ENCODE measurements at places on chromosomes 2 and 18.

GRCh38 chr2:239724194-239724849 is 300.8 kb downstream of the NDUFA10 start:
- no peak for DNase-seq

DNA sequence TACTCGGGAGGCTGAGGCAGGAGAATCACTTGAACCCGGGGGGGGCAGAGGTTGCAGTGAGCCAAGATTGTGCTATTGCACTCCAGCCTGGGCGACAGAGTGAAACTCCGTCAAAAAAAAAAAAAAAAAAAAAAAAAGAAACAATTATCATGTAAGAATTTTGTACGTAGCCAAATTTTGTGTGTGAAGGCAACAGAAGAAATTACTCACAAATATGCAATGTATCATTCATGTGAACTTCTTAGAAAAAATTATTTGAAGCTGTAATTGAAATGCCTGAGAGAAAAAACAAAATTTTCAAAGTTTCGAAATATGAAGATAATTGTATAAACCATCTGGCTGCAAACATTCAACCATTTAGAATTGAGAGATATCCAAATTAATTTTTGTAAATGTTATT is 204.8 kb upstream of the PARD3B start:
- DNase-seq, result no peak

GRCh38 chr2:43107679-43108078 is 118.7 kb downstream of the ZFP36L2 start:
- DNase-seq, result no peak

DNA sequence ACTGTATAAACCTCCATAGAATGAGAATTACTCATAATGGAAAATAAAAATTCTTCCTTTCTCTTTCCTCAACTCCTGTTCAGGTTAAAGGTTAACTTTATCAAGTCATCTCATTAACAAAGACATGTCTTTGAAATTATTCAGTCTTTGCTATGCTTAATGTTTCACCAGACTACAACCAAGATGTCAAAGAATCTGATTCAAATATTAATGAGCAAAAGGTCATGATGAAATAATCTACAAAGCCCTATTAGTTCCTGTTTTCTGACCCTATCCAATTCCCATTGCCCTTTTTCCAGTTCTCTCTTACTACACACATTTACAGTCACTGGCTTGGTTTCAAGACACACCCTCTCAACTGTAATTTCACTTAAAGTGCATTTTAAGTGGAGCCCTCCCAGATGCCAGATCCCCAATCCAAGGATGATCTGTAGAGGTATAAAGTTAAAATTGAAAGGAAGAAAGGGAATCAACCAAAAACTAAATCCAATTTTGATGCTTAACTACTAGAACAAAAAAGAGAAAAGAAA is 246.9 kb upstream of the CYP26B1 start:
- no peak for DNase-seq

DNA sequence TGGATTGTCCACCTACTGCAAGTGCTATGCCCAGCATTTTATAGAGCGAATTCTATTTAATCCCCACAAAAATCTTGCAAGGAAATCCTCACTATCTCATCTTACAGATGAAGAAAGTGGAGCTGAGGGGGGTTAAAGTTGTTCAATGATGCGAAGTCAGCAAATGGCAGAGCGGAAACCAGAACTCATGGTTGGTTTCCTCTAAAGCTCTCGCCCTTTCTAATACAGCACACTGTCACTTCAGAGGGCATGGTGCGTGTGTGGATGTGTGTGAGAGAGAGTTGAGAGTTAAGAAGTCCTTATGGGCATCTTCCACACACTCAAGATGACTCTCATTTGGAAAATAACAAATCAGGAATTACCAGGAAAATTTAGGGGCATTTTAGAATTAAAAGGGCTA is 78.4 kb downstream of the TGFA start:
- DNase-seq, result peak; percentile 5

GRCh38 chr2:180707884-180708205 is 272.6 kb upstream of the UBE2E3 start:
- DNase-seq, result no peak

DNA sequence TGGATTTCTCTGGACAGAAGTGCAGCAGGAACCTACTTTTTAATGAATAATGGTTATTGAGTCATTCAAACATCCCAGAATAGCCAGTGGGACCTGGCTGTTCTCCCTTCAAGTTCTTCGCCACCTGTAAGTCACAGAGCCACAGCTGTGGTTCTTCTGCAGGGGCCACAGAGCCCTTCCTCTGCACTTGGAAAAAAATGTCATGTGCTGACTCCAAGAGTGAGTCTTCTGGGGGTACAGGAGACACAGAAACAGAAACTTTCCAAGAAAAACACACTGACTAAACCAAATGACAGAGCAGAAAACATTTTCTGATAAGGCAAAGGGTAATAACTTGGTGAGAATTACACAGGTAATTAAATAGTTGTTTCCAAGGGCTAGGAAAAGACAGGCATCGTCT is 68.7 kb upstream of the FN1 start:
- DNase-seq, result no peak

- DNase-seq, result no peak
Measured at GRCh38 chr2:219089330-219089729, 28.6 kb upstream of the IHH start.

- no peak for DNase-seq
Measured at GRCh38 chr2:69292256-69292655, 94.8 kb downstream of the GFPT1 start.

GRCh38 chr2:6342273-6342920 is 523.3 kb downstream of the CMPK2 start:
- no peak for DNase-seq

DNA sequence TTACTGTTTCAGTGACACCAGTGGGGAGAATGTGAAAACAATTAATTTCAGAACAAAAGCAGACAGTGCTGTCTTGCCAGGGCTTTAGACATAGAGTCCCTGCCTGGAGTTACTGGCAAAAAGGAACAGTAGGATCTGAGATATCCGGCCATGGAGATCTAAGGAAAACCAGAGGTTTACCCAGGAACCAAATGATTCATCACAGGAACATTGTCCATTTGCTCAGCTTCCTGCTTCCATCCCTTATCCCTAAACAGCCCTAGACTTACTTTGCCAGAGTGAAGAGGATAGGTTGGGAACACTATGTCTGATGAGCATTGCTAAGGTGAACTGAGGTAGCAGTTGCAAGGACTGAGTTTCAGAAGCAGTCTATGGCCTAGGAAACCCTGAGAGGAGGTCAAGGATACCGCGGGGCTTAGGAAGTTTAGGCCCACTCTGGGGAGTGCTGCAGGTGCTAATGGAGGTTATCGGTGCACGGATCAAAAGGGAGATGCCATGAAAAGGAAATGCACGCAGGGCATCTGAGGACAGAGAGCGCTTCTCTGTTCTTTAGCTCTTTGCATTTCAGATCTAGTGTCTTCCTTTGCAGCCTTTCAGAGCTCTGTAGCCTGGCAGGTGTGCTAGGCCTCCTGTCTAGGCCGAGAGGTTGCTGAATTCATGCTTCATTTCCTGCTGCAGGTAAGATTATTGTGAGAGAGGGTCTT is 223.9 kb downstream of the CDCA7 start:
- no peak for DNase-seq

- no peak for DNase-seq
Measured at GRCh38 chr18:76263046-76264005, 231.7 kb downstream of the ZNF516 start.

DNA sequence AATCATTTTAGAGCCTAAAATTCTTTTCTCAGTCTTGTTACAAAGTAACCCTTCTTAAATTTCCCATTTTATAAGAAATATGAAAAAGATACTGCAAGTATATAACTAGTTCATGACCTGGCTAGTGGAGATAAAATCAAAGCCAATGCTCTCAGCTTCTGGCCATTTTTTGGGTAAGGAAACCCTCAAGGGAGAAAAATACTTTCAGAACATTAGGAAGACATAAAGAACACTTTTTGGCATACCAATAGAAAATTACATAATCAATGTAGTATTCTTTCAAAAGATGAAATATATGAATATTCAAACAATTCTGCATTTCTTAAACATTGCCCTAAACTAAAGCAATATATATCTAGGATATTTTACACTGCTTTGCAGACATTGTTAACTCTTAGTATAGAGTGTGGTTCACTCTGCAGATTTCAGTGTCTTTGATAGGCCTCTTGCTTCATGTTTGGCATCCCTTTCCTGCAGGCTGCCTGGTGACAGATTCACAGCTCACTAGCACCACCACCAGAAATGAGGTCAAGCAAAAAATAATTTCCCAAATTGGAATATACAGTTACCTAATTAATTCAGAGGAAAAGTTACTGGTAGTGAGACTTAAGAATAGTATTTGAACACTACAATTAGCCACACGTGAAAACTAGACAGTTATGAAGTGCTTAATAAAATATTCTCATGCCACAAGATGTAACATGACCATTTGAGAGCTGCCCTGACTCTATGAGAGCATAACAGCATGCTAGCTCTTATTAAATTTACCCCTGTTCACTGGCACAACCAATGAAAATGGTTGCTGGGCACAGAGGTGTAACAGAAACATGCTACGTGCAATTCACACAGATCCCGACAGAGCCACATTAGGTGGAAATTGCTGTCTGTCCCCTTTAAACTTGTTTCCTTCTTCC is 36.0 kb downstream of the PAIP2B start:
- DNase-seq, result no peak

- no peak for DNase-seq
Measured at GRCh38 chr2:61537277-61537949, 743 bp downstream of the XPO1 start.

DNA sequence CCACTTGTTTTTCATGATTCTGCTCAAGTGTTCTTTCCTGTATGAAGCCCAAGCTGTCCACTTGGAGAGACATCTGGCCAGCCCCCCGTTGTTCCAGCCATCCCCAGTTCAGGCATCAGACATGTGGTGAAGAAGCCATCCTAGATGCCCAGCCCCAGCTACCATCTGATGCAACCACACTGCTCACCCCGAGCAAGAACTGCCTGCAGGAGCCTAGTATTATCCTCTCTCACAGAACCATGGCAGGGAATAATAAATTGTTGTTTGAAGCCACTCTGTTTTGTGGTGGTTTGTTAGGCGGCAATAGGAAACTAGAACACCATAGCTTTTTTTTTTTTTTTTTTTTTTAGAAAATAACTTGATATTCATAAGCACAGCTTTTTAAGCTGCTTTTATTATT is 19.5 kb upstream of the DARS1 start:
- no peak for DNase-seq

DNA sequence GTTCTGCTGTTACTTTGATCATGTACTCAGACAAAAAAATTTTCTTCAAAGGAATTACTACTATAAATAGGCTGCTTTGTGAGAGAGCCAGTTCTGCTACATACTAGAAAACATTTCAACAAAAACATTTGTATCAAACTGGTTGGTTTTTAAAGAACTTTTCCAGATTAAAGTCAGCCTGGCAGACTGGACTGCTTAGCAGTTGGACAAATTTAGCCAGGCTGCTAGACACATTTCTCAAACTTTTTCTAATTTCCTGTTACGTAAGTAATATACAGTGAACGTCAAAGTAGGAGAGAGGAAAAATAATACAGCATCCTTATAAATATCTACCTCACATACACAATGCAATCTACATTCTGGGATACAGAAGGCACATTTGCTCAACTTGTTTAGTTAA is 109.5 kb downstream of the SP3 start:
- DNase-seq, result no peak

DNA sequence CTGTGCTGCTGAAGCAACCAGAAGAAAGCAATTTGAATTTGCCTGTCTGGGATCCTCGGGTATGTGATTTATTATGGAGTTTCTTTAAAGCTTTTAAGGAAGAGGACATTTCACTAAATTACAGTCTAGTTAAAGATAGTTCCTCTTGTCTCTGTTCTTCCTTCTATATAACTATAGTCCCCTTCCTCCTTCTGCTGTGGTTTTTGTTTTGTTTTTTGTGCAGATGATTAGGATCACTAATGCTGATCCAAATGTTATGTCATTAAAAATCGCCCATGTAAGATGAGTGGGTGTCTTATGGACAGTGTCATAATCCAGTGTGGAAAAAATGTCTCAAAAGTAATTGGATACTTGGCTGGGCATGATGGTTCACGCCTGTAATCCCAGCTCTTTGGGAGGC is 24.7 kb downstream of the PAPOLG start:
- DNase-seq, result no peak

DNA sequence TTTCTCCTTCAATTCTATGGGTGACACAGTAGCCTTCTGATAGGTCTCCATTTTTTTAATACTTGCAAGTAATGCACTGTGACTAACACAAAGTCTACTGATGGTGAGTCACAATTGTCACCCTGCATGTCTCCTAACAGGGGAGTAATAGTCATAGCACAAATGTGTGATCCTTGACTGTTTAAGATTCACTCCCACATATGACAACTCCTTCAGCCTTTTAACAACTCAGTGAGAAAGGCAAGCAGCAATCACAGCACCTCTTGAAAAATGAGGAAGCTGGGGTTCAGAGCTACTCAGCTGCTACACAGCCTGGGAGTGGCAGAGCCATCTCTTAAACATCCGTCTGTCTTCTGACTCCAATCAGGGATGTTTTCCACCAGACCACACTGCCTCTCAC is 63.8 kb downstream of the EHD3 start:
- peak; percentile 27 for DNase-seq

- DNase-seq, result no peak
Measured at GRCh38 chr2:100924520-100925451, 77.3 kb upstream of the RPL31 start.

GRCh38 chr2:167122389-167122788 is 234.1 kb downstream of the XIRP2 start:
- peak; percentile 10 for DNase-seq

GRCh38 chr2:119862127-119862889 is 102.6 kb downstream of the PTPN4 start:
- DNase-seq, result no peak

DNA sequence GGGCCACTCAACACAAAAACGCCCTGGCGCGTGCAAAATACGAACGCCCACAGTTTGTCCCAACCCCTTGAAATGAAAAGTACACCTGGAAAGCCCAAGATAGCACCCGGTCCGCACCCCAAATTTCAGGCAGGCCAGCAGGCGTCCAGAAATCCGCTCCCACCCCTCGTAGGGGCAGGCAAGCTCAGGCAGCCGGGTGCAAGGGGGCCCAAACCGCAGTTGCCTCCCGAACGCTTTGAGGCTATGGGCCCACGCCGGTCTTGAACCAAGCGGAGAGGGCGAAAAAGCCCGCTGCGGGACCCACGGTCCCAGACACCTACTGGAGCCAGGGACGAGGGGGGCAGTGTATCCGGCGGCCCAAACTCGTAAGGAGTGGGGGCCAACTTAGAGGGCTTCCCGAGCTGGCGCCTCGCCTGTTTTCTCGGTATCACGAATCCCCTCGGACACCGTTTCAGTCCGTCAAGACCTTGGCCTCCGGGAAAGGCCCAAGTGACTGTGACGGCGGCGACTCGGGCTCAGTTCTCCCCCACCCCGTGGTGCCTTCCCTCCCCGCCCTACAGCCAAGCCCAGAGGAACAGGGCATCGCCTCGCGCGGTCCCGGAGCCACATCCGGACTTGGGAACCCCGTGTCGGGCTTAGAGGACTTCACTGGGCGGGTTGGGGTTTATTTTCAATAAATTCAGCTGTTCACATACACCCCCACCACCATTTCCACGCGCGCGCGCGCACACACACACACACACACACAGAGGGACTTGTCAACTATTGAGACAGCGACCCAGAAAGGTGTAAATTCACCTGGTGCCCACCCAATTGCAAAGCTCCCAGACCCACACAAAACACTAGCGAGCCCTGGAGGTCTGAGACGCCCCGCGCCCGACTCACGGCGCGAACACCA is 6.2 kb upstream of the SATB2 start:
- no peak for DNase-seq

GRCh38 chr2:158890296-158890905 is 78.0 kb upstream of the TANC1 start:
- no peak for DNase-seq

- no peak for DNase-seq
Measured at GRCh38 chr18:50594942-50595341, 35.1 kb downstream of the MAPK4 start.
